ENCODE measurements at places on chromosomes 1 and 21.
A peak's percentile ranks its signal among the peaks of the same experiment; 100 is the strongest.

- no peak for DNase-seq
Measured at GRCh38 chr1:197041486-197042353, 25.3 kb downstream of the F13B start.

GRCh38 chr1:243623841-243624240 is 226.2 kb downstream of the AKT3 start:
- DNase-seq, result no peak

GRCh38 chr1:108553905-108554304 is 6.0 kb upstream of the EEIG2 start:
- DNase-seq, result no peak

DNA sequence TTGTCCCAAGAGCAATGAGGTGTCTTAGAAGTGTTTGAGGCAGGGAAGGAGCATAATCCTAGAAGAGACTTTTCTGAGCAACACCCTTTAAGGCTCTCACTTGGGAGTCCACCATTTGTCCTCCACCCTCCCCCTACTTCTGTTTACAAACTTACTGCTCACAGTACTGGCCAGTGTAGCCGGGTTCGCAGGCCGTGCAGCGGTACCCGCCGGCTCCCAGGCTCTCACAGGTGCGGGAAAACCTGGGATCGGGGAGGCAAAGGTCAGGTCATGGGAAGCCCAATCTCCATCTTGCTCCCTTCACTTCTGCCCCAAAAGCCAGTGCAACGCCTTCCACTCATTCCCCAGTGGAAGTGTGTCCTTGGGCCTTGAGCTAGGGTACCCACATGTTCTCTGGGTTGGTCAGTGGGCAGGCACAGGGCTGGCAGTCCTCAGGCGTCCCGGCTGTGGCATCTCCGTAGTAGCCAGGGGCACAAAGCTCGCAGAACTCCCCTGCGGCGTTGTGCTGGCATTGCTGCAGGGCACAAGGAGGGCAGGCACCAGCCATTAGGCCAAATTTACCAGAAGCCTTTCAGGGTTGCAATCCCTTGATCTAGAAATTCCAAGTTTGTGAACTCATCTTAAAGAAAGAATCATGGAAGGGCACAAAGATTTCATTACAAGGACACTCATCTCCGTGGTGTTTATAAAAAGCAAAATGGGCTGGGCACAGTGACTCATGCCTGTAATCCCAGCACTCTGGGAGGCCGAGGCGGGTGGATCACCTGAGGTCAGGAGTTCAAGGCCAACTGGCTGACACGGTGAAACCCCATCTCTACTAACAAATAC is 49.8 kb downstream of the LDLRAD2 start:
- no peak for DNase-seq

DNA sequence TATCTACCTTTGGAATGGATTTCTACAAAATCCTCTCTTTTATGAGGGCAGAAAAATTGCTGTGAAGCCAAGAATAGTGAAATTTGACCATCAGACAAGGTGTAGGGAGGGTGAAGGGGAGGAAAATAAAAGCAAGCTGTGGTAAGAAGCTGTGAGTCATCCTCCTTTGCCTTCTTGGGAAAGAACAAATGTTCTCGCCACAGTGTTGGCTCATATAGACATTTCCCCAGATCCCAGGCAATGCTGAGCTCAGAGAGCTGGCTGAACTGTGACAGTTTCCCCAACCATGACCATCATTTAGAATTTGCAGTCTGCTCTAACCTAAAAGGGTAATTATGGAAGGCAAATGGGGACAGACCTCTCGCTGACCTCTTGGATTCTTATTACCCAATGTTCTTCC is 235.4 kb downstream of the PBX1 start:
- DNase-seq, result no peak

GRCh38 chr1:156427957-156428356 is 58.9 kb downstream of the RHBG start:
- DNase-seq, result no peak

GRCh38 chr21:34673006-34673405 is 4.2 kb downstream of the CLIC6 start:
- DNase-seq, result no peak

DNA sequence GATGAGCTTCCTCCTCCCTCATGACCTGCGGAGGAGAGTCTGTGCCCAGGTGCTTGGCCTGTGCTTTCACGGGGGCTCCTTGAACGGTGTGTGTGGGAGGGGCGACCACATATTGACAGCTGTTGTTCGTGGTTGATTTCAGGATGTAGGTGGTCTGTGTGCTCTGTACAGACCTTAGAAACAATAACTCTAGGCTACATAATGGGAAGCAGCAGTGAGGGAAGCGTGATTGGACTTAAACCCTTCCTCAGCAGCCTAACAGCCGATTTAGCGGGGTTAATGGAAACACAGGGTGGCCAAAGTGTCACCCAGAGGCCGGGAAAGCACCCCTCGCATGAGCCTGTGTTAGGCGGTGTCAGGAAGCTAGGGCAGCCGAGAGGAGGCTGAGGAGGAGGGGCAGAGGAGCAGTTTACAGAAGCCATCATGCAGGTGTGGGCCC is 56.0 kb downstream of the TBCE start:
- peak; percentile 52 for DNase-seq

- DNase-seq, result no peak
Measured at GRCh38 chr1:82287556-82287955, 486.8 kb downstream of the ADGRL2 start.
